ENCODE measurements at places on chromosomes 2 and 18.
A peak's percentile ranks its signal among the peaks of the same experiment; 100 is the strongest.

- H3K27ac ChIP-seq, result peak overlapping the region; percentile 43
- H3K4me3 ChIP-seq, result no peak overlapping the region
- DNase-seq, result no peak
- peaks cover 8% of the 10 kb centered on the region for H3K4me1 ChIP-seq
- H3K36me3 ChIP-seq, result no peaks in the 10 kb centered on the region
These were observed 7.9 kb downstream of the PCBP1 start for GRCh38 chr2:70094978-70095719.

DNA sequence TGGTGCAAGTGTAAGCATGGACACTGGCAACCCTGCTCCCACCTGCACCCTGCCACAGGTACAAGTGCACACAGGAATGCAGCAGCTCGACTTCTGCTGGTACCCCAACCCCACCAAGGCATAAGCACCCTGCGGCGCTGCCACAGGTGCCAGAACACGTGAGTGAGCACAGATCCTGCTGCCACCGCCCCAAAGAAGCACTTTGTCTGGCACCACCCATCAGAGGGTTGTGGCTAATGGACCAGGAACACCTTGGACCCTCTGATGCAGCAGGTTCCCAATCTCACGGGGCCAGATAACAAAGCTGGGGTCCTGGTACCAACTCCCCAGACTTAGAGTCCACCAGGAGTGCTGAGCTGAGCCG lies 32.2 kb upstream of the SLC14A1 start:
- no peaks in the 10 kb centered on the region for H3K4me1 ChIP-seq
- no peaks in the 10 kb centered on the region for H3K36me3 ChIP-seq
- no peak overlapping the region for H3K27ac ChIP-seq

DNA sequence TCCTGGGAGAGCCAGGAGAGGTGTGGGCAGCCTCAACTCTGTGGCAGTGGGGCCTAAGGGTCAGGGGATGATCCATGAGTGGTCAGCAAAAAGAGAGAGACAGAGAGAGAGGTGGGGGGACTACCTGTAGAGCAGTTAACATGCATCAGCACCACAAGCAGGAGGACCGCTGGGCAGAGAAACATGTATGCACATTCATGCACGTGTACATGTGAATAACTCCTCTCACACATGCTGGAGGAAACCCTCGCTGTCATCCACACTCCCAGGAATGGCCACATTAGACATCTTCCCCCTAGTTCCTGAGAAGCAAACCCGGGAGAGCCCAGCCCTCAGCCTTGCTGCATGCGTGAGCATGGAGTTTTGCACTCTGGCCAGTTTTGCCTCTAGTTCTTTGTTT lies 166.1 kb downstream of the SMAD7 start:
- H3K36me3 ChIP-seq, result no peaks in the 10 kb centered on the region
- H3K4me1 ChIP-seq, result peaks cover 36% of the 10 kb centered on the region
- H3K27ac ChIP-seq, result no peak overlapping the region
- no peaks in the 10 kb centered on the region for H3K27me3 ChIP-seq

GRCh38 chr18:47915930-47916329 lies 14.5 kb downstream of the SMAD2 start:
- H3K27ac ChIP-seq, result no peak overlapping the region
- H3K4me3 ChIP-seq, result no peak overlapping the region
- H3K27me3 ChIP-seq, result no peaks in the 10 kb centered on the region
- no peaks in the 10 kb centered on the region for H3K4me1 ChIP-seq
- DNase-seq, result no peak
- no peaks in the 10 kb centered on the region for H3K36me3 ChIP-seq

DNA sequence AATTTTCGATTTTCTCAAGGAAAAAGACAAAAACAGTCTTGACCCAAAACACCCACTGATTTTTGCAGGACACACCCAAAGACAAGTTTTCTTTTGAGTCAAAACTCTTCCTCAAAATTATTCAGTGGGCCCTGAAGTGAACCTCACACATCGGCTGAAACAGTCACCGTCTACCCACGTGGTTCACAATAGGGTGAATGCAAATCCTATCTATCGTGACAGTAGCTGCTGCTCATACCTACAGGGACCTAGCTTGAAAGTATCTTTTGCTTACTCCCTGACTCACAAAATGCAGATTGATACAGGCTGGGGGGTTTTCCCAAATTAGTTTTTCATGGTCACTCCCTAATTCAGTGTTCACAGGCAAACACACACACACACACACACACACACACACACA lies 10.7 kb upstream of the CD226 start:
- no peak overlapping the region for H3K27ac ChIP-seq
- H3K4me3 ChIP-seq, result no peak overlapping the region
- no peaks in the 10 kb centered on the region for H3K36me3 ChIP-seq
- no peaks in the 10 kb centered on the region for H3K4me1 ChIP-seq
- no peaks in the 10 kb centered on the region for H3K27me3 ChIP-seq

Measured in kidney (tissue), 22 donors.